ENCODE measurements at places on chromosomes 2 and 18.

DNA sequence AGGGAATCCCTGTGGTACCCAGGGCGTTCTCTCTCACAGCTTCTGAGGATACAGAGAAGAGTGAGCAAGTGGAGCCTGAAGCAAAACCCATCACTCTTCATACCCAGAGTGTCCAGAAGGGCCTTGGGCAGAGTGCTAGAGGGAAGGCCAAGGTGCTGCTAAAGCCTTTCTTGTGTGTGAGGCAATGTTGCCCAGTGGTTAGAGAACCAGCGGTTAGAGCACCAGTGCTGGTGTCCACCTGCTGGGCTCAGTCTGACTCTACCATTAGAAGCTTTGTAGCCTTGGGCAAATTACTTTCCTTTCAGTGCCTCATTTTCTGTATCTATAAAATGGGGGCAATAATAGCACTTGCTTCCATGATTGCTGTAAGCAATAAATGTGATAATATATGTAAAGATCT, 210.5 kb upstream of the SKOR2 start:
- DNase-seq = no peak

DNA sequence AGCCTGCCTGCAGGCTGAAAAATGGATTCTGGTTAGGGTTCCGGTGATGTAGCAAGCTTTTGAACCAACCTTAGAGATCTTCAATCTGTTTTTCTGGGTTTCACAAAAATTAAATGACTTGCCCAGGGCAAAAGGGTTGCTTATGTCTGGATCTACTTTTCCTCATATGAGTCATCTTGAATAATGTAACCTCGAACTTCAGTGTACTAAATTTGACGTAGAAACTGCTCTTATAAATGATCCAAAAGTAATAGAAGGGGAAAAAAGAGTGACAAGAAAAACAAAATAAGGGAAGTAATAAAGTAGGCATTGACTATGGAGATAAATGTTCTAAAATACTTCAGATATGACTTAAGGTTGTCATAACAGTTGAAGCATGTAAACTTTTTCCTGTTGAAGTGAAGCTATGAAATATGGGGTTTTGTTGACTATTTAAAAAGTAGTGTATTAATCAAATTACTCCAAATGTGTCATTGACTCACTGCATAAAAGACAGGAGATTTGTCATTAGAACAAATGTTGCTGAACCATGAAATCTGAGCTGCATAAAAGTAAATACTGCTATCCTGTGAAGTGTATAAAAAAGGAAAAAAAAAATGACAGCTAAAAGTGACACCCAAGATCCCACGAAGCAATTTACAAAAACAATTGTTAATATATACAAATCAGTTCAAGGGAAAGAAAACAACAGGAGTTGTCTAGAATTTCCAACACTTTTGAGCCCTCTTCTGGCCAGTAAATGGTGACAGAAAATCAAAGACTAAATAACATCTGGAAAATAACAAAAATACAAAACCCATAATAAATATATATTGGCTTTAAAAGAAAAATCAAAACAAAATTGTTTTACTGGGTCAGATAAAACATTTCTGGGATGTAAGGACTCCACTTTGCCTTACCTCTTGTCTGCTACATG, 103.6 kb upstream of the SERPINE2 start:
- DNase-seq = no peak

DNA sequence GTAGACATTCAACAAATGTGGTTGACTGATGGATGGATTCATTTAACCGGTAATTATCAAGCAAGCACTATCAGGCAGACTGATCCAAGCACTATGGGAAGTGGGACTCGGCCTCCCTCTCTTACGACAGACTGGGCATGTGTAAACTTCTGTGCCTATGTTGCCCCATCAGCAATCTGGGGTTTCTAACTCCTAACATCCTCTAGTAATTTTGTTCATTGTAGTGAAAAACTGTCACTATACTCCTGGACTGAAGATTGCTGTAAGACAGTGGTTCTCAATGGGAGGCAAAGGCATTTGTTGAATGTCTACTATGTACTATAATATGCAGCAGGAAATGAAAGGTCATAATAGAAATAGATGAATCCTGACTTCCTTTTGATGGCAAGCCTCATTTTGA, 51.2 kb upstream of the CREB1 start:
- no peak for DNase-seq

- DNase-seq = no peak
These were observed 30.7 kb upstream of the ERCC3 start for GRCh38 chr2:127324635-127325034.

Measured in stimulated activated CD4-positive, alpha-beta T cell treated with anti-CD3 and anti-CD28 coated beads, TNF-alpha, amount 100 ng/mL, for 1 hour (primary cell).